ENCODE measurements at places on chromosomes 3 and 15.

DNA sequence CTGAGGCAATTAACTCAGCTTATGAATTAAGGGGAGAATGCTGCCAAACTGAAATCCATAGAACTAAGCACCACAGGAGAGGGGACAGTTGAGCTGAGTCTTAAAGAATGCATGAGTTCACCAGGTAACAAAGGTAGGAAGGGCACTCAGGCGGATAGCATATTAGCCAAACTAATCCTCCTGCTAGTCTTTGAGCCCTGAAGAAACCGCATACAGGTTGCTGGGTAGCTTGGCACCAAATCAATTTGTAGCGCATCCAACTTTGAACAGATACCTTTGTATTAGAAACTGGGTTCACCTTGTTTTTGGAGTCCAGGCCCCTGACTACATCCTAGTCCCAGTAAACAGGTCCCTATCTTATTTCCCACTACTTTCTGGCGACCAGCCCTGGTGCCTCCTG, 93.7 kb downstream of the FRMD4B start:
- no peak for DNase-seq

DNA sequence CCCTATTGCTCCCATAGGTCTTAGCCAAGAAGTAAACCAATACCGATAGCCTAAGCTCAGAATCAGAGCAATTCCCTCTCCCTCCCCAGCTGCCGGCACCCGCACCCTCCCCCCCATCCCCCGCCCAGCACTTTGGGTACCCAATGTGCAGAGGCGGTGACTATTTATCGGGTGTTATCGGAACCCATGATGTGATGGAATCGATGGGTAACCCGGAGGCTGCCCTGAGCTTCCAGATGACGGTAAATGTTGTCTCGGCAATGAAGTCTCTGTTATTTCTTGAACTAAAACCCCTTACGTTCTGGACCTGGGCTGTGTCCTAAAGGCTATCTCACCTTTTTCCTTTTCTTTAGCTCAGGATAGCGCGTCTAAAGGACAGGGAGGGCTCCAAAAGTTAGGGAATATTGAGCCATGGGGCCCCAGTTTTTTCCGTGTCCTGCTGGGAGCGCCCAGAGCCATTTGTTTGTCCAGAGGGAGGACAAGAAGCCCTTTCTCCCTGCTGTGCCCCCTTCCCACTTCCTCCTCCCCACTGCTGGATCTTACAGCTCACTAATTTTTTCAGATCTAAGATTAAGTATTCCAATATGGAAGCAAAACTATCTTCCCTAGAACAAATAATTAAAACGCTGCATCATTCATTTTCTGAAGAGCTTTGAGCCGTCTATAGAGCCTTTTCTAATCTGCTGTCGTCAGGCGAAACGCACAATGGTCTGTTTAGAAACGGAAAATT, 1.5 kb downstream of the SLITRK3 start:
- no peak for DNase-seq

GRCh38 chr3:171874879-171875278, 31.7 kb downstream of the TMEM212 start:
- DNase-seq = peak; percentile 42

DNA sequence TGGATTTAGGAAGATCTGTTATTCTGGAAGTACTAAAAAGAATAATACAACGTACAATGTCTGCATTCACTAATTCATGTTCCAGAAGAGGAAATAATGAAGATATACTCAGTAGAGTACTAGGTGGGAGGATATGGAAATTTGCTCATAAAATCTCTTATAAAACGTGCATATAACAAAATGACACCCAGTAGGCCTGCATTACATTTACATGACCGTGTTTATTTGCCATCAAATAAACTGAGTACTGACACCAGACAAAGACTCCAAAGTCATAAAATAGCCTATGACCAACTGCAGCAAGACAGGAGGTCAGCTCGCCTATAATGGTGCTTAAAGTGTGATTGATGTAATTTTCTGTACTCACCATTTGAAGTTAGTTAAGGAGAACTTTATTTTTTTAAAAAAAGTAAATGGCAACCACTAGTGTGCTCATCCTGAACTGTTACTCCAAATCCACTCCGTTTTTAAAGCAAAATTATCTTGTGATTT, 60.4 kb downstream of the DCUN1D1 start:
- no peak for DNase-seq

DNA sequence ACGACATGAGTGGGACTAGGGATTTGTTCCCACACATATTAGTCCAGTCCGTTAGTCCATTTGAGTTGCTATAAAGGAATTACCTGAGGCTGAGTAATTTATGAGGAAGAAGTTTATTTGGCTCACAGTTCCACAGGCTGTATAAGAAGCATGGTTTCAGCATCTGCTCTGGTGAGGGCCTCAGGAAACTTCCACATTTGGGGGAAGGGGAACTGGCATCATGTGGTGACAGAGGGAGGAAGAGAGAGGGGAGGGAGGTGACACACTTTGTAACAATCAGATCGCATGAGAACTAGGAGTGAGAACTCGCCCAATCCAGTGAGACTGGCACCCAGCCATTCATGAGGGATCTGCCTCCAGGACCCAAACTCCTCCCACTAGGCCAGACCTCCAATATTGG, 769.9 kb upstream of the ROBO1 start:
- DNase-seq = no peak

DNA sequence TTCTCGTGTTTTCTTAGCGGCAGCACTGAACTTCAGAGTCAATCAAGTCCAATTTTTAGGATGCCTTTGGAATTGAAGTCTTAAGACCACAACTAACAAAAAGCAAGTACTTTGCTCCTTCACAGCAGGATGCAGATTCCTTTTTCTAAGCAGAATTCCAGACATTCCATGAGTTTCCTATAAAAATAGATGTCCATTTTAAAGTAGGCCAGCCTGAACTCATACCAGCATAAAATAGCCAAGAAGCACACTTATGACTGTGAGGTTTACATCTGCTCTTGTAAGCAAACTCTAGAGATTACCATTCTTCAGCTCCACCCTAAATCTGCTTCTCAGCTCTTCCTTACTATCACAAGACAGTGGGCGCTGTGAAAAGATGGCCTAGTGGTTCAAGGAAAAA, 85.8 kb downstream of the THBS1 start:
- DNase-seq = peak; percentile 80

- no peak for DNase-seq
Measured at GRCh38 chr15:101625980-101626379, 26.2 kb downstream of the TM2D3 start.

DNA sequence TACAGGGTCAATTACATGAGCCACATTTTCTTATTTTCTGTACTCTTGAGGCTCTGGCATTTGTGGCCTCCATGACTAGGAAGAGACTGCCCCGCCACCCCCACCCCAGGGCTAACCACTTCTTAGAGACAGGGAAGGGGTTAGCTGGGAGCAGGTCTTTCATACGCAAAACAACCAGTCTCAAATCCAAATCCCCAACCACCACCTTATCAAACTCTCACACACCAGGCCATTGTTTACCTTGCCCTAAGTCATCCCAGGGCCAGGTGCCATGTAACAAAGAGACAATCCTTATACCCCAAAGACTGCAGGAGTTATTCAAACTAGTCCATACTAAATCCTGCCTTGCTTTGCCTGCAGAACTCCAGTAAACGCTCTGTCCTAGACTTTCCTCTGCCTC, 77.8 kb downstream of the B3GNT5 start:
- no peak for DNase-seq

DNA sequence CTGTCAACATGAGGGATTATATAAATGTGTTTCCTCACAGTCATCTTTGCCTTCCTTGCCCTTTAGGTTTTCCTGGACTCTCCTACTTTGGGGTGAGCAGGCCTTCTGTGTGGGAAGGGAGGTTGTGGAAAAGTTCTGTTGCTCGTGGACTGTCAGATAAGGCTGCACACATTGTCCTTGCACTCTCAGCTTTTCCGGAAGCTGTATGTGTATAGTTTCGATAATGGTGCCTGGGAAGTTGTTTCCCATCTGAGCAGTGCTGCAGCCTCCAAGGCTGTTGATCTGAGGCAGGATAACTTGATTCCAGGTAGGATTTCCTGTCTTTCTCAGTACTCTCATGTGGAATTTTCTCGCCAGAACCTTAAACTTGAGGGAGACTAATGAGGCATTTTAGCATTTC, 297.8 kb upstream of the AZI2 start:
- DNase-seq = no peak

GRCh38 chr15:22253676-22254408, 173.5 kb downstream of the OR4M2 start:
- no peak for DNase-seq

GRCh38 chr3:150259526-150260397, 148.3 kb upstream of the TSC22D2 start:
- DNase-seq = no peak

- DNase-seq = peak; percentile 18
Measured at GRCh38 chr3:45347315-45348000, 40.9 kb upstream of the LARS2 start.

GRCh38 chr3:31482493-31483200, 50.1 kb upstream of the STT3B start:
- no peak for DNase-seq

DNA sequence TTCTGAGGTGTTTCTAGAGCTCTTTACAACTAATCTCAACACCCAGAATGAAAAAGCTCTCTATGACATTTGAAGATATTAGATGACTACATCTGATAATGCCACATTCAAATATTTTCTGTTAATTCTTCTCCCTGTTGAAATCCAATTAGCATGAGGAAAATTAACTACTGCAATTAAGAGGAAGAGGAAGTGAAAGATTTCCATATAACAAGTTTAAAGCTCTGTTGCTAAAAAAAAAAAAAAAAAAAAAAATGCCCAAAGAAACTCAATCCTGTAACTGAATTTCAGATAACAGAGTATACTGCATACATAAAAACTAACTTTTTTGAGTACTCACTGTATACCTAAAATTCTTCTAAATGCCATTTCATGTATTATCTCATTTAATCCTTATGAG, 109.8 kb downstream of the TNIK start:
- DNase-seq = no peak

Measured in choroid plexus epithelial cell (primary cell).